Type B pancreatic cell (in vitro differentiated cells): ENCODE measurements at places on chromosomes 3 and 15.

DNA sequence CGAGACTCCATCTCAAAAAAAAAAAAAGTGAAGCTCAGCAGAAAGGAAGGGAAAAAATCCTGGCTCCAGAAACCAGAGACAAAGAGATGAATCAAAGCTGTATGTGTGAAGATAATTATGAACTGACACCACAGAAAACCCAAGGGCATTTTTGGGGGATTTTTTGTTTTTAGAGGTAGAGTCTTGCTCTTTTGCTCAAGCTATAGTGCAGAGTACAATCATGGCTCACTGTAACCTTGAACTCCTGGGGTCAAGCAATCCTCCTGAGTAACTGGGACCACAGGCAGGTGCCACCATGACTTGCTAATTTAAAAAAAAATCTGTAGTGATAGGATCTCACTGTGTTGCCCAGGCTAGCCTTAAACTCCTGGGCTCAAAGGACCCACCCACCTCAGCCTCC is 22.8 kb downstream of the HCLS1 start:
- no peak for DNase-seq

DNA sequence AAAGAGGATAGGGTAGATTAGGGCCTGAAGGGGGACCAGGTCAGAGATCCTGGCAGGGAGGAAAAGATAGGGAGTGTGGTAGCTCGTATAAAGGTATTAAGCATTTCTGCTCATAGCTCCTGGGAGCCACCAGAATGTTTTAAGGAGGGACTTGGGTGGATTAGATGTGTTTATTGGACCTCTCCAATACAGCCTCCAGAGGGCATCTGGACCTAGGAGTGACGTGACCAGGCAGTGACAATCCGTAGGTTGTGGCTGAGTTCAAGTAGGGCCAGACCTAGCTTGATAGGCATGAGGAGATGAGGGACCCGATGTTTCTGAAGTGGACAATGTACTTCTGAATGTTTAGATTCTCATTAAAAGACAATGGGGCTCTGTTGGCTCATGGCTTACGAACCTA is 435.2 kb downstream of the MCTP2 start:
- DNase-seq, result no peak

DNA sequence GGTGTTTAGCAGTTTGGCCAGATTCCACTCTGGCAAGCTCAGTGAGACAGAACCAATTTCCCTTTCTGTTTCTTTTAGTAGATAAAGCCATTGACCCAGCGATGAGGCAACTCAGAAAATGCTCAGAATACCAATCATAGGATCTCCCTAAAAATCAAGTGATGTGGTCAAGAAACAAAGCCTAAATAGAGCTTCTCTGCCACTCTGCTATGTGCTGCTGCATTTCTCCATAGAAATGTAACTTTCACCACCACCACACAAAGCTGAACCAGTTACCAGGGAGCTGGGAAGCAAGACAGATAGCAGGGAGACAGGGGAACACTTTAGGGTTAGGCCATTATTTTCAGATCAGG is 109.8 kb downstream of the RPL22L1 start:
- DNase-seq, result no peak

GRCh38 chr3:71541313-71541712 is 42.2 kb downstream of the FOXP1 start:
- no peak for DNase-seq
